ENCODE measurements at places on chromosomes 5 and 9.

GRCh38 chr5:75242067-75242466 is 5.4 kb upstream of the ANKRD31 start:
- DNase-seq: no peak

- DNase-seq: no peak
These were observed 153.0 kb upstream of the SMIM23 start for GRCh38 chr5:171632616-171633015.

DNA sequence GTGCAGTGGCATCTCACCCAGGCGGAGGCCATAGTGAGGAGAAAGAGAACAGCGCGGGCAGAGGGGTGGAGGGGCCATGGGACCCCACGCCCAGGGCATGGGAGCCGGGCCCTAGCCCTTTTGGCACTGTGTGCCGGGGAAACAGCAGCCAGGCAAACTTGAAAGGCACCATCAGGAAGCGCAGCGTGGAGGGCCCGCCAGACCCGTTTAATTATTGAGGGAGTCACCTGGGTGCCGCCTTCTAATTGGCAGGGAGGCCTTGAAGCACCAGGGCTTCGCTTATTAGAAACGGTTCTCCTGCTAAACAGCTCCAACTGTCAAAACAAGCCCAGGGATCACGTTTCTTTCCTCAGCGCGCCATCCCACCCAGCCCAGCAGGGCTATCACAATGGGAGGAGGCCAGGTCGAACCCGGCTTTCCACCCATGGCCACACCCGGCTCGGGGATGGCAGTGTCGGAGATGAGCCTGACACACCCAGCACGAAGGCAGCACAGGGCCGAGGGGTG is 104.6 kb upstream of the SARDH start:
- DNase-seq: no peak

- DNase-seq: no peak
These were observed 194.8 kb downstream of the PDZD2 start for GRCh38 chr5:31833710-31834109.

DNA sequence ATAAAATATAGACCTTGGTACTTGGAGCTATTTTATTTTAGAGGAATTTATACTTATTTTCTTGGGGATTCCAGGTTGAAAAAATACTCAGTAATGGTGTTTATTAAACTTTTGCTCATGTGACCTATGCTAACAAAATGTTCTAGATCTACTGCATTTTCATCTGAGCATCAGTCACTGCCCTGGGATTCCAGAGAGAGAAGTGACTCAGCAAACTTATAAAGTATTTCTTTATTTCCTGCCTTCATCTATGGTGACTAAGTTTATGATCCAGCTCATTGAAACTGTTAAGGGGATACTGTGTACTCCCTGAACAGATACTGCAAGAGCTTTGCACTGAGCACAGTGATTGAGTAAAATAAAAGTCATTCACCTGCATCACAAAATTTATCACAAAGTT is 298.5 kb upstream of the CDH18 start:
- DNase-seq: no peak

DNA sequence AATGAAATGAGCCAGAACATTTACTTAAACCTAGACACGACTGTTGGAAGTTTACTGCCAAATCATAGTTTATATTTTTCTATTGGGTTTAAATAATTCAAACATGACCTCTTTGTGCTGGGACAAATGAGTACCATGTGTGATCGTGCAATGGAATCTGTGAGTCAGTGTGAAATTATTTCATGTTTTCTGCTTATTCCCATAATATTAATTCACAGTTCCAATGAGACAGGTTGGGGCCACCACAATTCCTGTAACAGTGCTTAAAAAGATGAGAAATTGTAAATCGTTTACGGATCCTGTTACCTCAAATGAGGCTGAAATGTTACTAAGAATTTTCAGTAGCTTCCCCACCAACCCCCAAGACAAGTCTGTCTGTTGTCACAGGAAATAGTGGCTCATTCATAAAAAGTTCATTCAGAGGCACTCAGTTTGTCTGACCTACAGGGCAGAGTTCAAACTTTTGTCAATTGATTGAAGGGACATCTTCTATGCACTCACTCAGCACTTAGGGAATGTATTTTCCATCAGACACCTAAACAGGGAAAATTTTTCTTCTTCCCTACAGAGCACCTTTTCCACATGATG is 563.9 kb upstream of the ADAMTS16 start:
- no peak for DNase-seq

- no peak for DNase-seq
These were observed 21.0 kb downstream of the NIPBL start for GRCh38 chr5:36897616-36898015.

DNA sequence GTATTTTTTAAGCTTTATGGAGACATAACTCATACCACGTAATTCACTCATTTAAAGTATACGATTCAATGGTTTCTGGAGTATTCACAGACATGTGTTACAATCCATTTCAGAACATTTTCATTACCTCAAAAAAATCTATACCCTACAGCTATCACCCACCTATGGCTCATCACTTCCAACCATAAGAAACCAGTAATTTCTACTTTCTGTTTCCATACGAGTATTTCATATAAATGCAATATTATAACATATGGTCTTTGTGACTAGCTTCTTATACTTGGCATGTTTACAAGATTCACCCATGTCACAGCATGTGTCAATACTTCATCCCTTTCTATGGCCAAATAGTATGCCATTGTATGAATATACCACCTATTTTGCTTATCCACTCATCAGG is 18.8 kb downstream of the UBQLN1 start:
- no peak for DNase-seq

DNA sequence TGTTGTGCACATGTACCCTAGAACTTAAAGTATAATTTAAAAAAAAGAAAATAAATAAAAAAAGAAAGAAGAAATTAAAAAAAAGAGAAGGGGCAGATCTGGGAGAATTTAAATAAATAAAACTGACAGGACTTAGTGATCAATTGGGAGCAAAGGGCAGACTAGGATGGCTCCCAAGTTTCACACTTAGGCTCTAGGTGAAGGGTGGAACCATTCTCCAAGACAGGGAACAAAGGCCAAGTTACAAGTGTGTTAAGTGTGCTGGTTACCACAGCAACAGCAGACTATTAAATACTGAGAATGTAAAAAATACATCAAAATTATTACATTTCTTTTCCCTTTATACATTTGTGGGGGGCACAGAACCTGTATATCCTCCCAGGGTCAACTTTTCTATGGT is 7.1 kb downstream of the ZDHHC21 start:
- no peak for DNase-seq

DNA sequence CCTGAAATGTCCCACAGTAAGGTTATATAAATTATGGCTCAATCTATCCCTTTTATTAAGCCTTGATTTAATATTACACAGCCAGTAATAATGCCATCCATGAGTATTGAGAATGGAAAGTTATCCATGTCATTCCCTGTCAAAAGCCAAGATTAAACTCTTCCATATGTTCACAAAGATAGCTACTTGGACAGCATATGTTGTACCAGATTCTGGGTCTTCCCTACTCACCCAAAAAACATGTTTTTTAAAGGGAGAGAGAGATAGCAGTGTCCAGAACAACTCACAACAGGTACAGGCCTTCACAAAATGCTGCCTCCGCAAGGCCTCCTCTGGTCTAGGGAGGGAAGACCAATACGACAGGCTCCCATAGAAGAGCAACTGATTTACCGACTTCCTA is 15.4 kb downstream of the CDK5RAP2 start:
- DNase-seq: no peak

GRCh38 chr9:3528451-3528850 is 2.6 kb upstream of the RFX3 start:
- DNase-seq: no peak

- DNase-seq: no peak
These were observed 29.1 kb upstream of the ANKRD31 start for GRCh38 chr5:75265731-75266130.

- DNase-seq: no peak
These were observed 732.1 kb downstream of the MAT2B start for GRCh38 chr5:164237486-164237885.

GRCh38 chr9:123742009-123742767 is 187.7 kb downstream of the DENND1A start:
- DNase-seq: peak; percentile 67

DNA sequence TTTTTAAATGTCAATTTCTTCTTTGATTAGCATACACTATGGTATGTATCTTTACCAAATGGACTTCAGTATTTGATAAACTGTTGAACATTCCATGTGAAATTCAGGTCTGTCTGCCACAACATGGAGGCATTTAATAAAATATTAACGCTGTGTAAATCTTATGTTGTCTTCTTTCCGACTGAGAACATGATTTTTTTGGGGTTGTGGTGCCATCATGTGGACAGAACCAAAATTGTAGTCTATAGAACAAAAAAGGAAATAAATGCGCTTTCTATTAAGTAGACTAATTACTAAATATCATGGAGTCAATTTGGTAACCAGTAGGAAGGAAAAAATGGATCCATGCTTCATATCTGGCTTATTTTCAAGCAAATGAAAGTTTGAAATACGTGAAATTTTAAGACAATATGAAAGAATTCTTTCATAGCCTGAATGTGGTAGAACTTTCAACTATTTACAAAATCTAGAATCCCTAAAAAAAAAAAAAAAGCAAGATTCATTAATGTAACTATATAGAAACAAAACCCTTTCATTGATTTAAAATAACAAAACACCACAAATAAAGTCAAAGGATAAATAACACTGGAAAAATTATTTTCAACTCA is 2.8 kb upstream of the PLK2 start:
- DNase-seq: peak; percentile 34

DNA sequence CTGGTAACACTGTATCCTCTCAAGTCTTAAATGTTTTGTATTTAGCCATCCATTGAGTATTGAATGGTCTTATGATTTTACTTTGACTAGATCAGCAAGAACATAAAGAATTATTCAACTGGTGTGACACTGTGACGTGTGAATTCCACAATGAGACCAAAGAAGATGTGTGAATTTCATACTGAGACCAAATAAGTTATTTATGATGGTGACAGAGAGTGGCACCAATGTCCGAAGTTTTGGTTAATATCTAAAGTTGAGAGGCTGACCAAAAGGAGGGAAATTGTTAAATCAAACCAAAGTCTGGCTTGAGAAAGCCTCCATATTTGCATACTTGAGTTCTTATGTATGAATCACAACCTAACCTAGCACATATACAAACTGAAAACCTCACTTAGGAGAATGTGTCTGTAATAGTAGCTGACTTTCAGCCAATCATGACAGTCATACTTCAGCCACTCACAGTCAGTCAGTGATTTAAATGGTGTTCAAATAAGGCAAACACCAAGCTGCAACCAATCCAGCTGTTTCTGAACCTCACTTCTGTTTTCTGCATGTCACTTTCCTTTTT is 31.5 kb upstream of the FAM170A start:
- DNase-seq: no peak

DNA sequence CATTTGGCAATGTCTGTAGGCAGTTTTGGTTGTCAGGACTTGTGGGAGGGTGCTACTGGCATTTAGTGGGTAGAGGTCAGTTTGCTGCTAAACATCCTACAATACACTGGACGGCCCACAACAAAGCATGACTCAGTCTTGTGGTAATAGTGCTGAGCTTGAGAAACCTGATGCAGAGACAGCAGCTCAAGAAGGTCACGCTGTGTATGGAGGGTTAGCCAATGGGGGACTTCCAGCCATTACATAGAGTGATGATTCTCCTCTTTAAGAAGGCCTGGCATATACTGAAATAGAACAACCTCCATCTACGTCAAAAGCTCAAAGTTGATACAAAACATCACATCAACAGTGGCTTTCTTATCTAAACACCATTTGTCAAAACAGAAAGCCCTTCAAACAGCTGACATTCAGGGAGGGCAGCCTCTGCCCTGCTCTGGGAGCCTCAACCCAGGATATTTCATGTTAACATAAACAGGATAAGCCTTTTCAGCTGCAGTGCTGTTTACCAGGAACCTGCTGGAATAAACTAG is 143.0 kb downstream of the GPBP1 start:
- DNase-seq: no peak

DNA sequence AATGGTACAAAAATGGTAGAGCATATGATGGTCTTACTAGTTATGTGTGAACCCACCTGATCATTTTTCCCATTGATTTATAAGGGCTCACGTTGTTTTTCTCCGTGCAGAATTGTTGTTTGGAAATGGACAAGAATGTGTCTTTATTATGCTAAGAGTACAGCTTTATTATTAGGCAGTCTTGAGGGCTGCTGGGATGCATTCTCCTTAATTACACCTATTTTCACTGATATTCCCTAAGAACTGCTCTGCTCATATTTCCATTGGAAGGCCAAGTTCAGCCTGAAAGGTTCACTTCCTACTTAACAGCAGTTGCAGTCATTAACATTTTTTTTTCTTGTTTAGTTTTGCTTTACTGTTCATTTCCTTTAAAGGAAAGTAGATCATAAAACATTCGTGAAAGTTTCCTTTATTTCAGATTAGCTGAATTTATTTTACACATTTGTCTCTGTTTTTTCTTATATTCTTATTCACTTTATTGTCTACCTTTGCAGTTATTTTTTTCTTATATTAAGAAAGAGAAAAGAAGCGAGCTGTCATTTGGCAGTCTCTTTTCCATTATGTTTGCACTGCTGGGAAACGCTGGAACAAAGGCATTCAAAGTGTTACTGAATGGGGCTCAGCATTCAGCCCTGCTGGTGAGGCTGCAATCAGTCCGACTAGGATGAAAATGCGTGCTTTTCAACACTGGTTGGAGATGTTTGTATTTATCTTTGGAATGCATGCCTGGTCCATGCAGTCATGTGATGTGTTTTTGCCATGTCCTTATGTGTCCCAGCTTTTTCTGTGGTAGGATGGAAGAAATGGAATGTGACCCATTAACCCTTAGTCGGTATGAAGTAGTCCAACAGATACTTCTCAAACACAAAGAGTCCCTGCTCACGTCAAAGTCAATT is 602.7 kb upstream of the ZNF608 start:
- no peak for DNase-seq

GRCh38 chr9:117682955-117683710 is 21.1 kb upstream of the TLR4 start:
- DNase-seq: no peak

DNA sequence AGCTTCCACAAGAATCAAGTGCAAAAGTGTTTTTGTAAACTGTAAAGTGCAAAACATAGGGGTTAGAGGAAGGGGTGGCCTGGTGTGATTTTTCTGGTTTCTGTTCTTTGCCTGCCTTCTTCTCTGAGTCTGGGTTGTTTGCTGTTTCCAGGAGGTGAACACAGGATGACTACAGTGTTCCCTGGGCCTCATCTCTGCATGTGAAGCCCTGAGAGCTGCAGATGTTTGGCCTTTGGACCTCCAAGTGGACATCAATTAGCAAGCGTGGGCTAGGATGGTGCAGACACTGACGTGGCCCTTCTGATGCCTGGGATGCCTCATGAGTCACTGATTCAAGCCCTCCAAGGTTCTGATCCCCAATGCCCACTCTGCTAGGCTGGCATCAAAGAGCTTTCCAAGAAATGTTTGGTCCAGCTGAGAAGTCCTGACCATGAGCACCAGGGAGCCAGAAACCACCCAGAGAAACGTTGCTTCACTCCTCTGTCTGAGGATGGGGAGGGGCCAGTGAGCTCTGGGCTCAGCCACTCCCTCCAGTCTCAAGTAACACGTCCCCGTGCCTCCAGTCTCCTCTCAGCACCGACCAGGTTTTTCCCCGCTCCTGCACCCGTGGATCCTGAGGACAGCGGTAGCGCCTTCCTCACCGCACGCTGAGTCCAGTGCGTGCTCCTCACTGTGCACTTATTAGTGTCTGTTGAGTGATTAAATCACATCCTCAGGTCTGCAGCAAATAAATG is 7.6 kb downstream of the IL9 start:
- no peak for DNase-seq

GRCh38 chr5:167245868-167246267 is 1045.6 kb upstream of the WWC1 start:
- DNase-seq: no peak
